ENCODE measurements at places on chromosomes 3 and 15. TPM values are rescaled to one million over a fixed set of nuclear protein-coding genes. Genes with fewer than 3 reads are reported as not detected.

- DNase-seq, result no peak
Observed at GRCh38 chr3:123785602-123786001, 98.5 kb downstream of the MYLK start.

- DNase-seq, result no peak
Observed at GRCh38 chr3:56747150-56747549, 54.6 kb downstream of the ARHGEF3 start.

- DNase-seq, result no peak
Observed at GRCh38 chr15:63022663-63023062, 19.9 kb upstream of the TPM1 start.

DNA sequence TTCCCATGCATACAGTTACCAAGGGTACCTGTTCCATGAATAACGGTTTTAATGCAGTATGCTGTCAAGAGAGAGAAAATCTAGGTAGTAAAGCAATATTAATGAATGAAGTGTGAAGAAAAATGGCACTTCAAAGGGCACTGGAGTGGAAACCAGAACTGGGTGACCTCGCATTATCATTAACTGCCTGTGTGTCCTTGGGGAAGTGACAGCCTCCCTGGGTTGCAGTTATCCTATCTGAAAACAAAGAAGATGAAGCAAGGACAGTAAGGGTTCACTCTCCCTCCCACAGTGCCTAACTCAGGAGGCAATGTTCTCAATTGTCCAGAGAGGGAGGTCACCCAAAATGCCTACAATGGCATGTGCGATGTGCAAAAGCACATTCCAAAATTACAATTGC lies 15.1 kb downstream of the MTHFS start:
- no peak for DNase-seq

- no peak for DNase-seq
Observed at GRCh38 chr3:53849916-53850315, 3.5 kb downstream of the IL17RB start.

Gene CELSR3
- 0.22 TPM for total RNA-seq

Gene SLC28A1
- not detected for total RNA-seq
